Activated naive CD4-positive, alpha-beta T cell treated with anti-CD3 and anti-CD28 coated beads, Interleukin-2, amount 50 U/mL, for 72 hours (primary cell): ENCODE measurements at places on chromosomes 5 and 9. TPM values are rescaled to one million over a fixed set of nuclear protein-coding genes. Genes with fewer than 3 reads are reported as not detected.

GRCh38 chr9:72371151-72371550, 6.1 kb upstream of the ZFAND5 start:
- DNase-seq = no peak

GRCh38 chr5:55446640-55447351, 88.0 kb downstream of the PLPP1 start:
- DNase-seq = no peak

GRCh38 chr5:84816746-84817547, 432.3 kb upstream of the EDIL3 start:
- DNase-seq = no peak

GRCh38 chr5:165906871-165907270, 2384.6 kb upstream of the WWC1 start:
- no peak for DNase-seq

The PIP5KL1 gene
- total RNA-seq = 6.8 TPM
